ENCODE measurements at places on chromosomes 3 and 15. TPM values are rescaled to one million over a fixed set of nuclear protein-coding genes. Genes with fewer than 3 reads are reported as not detected.

Gene EDC3
- total RNA-seq: 11.0 TPM

Gene GPR87
- not detected for total RNA-seq

Gene LYZL4
- total RNA-seq: not detected

DNA sequence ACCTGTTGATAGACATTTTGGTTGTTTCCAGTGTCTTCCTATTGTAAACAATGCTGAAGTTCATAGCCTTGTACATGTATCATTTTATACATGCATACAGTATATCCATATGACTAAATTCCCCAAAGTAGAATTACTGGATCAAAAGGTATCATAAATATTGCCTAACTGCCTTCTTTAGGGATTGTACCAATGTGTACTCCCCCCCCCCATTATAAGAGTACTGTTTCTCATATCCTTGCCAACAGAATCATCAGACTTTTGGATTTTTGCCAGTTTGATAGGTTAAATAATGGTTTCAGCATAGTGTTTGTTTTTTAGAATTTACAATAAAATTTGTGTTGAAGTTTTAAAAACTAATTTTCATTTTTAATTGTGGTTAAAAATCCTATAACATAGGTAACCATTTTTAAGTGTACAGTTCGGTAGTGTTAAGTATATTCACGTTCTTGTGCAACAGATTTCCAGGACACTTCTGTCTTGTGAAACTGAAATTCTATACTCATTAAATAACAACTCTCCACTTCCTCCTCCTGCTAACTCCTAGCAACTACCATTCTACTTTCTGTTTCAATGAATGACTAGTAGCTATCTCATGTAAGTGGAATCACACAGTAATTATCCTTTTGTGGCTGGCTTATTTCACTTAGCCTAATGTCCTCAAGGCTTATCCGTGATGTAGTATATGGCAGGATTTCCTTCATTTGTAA, 30.8 kb upstream of the MAP3K13 start:
- DNase-seq: peak; percentile 60

GRCh38 chr3:159239059-159239458, 437.2 kb downstream of the MFSD1 start:
- no peak for DNase-seq

- no peak for DNase-seq
Observed at GRCh38 chr3:194201953-194202666, 66.2 kb downstream of the HES1 start.

GRCh38 chr3:188432802-188433520, 279.0 kb downstream of the LPP start:
- peak; percentile 67 for DNase-seq

DNA sequence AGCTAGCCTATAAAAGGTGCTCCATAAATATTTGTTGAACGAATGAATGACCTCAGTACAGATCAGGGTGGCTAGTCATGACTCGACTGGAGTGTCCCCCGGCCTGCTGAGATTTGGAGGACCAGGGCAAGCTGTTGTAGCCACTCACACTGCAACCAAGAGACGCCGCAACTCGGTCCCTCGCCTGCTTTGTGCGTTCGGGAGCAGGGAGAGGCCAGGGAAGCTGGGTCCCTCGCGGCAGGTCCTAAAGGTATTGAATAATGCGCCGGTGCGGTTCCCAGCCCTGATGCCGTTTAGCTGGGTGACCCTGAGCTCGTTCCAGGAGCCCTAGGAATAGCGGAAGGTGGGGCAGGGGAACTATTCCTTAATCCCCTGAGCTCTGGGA, 1.8 kb downstream of the IGDCC4 start:
- no peak for DNase-seq

DNA sequence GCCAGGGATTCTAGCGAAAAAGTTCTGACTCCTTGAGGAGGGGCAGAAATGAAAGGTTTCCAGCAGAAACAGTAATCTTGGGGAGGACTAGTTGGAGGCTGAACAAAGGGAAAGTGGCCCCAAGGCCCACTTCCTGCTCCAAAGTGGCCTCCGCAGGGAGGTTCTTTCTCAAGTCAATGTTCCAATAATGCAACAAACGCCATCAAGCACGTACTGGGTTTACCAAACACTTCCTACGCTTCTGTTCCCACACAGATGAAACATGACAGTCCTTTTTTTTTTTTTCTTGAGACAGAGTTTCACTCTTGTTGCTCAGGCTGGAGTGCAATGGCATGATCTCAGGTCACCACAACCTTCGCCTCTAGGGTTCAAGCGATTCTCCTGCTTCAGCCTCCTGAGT, 9.6 kb upstream of the RCCD1 start:
- no peak for DNase-seq

DNA sequence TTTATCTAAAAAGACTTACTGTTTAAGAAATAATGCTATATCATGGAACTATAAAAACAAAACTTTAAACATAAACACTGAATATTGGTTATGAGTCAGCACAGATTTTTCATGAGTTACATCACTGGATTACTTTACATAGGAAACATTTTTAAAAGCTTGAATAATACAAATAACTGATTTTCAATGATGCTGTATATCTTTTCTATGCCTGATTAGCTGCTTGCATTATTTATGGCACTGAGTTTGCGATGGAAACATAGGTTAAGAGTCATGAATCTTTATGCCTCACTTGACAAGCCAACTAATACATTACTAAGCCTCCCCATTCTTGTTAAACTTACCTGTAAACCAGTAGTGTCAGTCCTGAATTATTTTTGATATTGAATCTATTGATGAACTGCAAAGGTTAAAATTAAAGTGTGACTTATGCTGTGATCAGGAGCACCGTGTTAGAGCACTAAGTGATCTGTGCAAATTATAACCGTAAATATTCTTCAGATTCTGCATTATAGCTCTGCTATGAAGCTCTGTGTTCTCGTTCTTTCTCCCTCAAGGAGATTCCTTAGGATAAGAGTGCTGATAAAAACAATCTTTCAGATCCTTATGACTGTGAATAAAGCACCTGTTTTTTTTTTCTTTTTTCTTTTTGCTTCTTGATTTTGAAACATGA, 437.3 kb upstream of the BCHE start:
- DNase-seq: no peak

All from muscle of leg (tissue), 16 donors.